ENCODE measurements at places on chromosomes 4 and X.

DNA sequence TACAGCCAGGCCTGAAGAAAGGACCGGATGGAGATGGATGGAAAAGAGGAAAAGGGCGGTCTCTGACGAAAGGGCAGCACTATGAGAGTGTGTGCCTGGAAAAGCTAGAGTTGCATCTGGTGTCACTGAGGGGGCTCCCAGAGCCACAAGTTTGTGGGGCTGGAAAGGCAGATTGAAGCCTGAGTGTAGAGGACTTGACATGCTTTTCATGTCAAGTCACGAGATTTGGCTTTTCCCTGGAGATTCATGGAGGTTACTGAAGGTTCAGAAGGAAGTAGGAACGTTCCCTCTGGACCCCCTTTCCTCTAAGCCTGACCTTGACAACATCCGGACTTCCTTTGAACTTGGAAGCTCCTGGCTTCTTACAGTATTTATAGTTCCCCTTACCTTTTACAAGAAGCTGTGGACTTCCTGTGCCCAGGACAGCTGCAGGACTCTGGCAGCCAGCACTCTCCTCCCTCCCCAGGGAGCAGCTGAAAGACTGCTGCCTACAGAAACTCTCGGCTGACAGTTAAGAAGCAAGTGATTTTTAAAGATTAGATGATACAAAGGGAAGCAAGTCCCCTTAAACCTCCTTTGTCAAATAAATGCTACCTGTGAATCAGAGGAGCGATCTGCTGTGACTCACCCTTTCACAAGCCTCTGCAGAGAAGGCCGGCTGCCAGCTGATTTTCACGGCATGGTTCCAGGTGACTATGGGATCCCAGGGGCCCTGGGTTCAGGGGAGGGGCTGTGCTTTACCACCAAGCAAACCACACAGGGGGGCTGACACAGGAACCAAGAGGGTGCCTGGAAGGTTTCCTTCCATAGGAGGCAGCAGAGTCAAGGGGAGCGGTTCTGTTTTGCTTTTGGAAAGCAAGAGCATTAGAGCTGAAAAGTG is 72.9 kb upstream of the STIM2 start:
- peak; percentile 2 for DNase-seq

- DNase-seq = no peak
Observed at GRCh38 chr4:171430495-171430894, 382.7 kb upstream of the GALNTL6 start.

- no peak for DNase-seq
Observed at GRCh38 chrX:96982161-96982560, 98.5 kb downstream of the RPA4 start.

DNA sequence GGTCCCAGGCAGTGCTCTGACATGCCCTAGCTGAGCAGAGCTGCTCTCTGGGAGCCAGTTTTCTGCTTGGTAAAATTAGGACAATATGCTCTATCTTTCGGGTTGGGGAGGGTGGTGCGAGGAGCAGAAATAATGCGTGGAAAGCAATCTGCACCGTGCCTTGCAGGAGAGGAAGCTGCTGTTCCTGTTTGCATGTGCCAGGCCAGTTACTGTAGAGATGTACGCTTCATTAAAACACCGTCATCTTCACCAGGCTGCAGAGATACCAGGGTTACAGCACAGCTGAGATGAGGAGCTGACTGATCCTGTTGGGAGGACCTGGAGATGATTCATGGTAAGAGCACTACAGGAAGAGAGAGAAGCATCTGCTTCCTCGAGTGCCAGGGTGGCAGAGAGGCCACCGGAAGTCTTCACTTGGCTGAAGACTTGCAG is 29.5 kb upstream of the IRF2 start:
- no peak for DNase-seq

GRCh38 chrX:63985906-63986305 is 200.9 kb upstream of the ARHGEF9 start:
- DNase-seq = no peak

- DNase-seq = no peak
Observed at GRCh38 chrX:8044947-8045346, 117.7 kb upstream of the PNPLA4 start.

DNA sequence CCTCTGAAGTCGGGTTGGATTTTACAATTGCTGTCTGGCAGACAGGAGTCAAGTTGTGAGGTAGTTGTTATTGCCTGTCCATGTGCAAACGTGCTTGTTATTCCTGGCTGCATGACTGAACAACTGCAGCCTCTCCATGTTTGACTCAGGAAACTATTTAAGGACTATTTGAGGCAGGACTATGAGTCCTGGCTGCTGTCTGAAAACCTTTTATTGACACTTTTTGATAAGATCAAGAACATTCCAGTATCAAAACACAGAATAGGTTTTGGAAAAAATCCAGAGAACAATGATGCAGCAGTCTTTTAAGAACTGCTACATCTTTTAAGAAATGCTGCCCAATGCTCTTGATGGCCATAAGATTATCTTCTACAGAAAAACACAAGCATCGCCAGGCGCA is 10.0 kb upstream of the SPRY1 start:
- DNase-seq = no peak
